ENCODE measurements at places on chromosomes 11 and 22. TPM values are rescaled to one million over a fixed set of nuclear protein-coding genes. Genes with fewer than 3 reads are reported as not detected.

DNA sequence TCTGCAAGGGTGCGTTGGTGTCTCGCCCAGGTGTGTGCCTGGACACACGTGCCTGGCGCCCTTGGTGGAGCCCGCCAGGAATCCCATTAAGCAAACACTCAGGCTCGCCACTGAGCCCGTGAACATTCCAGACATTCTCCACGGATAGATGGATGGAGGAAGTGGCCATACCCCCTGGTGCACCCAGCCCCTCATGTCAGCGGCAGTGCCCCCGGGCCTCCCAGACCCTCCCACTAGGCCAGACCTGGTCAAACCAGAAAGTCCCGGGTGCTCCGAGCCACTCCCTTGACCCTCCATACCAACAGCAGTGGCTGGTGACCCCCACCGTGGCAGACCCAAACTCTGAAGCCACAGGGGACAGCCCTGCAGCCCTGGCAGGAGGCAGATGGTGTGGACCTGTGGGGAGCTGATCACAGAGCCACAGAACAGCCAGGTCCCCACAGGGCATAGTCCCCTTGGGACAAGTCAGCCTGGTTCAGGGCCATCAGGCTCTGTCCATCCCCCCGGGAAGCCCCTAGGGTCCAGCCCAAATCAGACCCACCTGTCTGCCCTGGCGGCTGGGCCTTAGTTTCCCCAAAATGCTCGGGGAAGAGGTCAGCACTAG, 1.9 kb downstream of the EPS8L2 start:
- peaks cover 16% of the 10 kb centered on the region for H3K4me1 ChIP-seq
- no peak for DNase-seq
- peaks cover 1% of the 10 kb centered on the region for H3K36me3 ChIP-seq
- peaks cover 19% of the 10 kb centered on the region for H3K27me3 ChIP-seq

GRCh38 chr11:113163291-113164030, 150.9 kb upstream of the TTC12 start:
- H3K36me3 ChIP-seq, result no peaks in the 10 kb centered on the region
- no peak overlapping the region for H3K27ac ChIP-seq
- no peaks in the 10 kb centered on the region for H3K27me3 ChIP-seq

DNA sequence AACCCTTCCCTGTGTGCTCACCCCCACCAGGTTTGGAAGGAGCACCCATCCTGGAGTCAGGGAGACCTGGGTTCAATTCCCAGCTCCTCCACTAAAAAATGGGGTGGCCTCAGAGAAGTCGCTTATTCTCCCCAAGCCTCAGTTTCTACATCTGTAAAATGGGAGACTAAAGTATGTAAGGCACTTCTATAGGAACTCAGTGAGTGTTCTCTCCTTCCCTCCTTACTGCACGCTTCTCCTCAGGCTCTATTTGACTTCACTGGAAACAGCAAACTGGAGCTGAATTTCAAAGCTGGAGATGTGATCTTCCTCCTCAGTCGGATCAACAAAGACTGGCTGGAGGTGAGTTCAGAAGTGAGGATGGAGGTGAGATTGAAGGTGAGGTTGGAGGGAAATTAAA, 11.3 kb downstream of the NCF4 start:
- no peaks in the 10 kb centered on the region for H3K27me3 ChIP-seq
- H3K4me1 ChIP-seq, result peaks cover 19% of the 10 kb centered on the region
- DNase-seq, result no peak

GRCh38 chr11:116938471-116939070, 101.1 kb upstream of the APOA1 start:
- peaks cover 15% of the 10 kb centered on the region for H3K4me1 ChIP-seq
- H3K36me3 ChIP-seq, result peaks cover 43% of the 10 kb centered on the region
- DNase-seq, result no peak
- H3K27ac ChIP-seq, result no peak overlapping the region
- H3K27me3 ChIP-seq, result no peaks in the 10 kb centered on the region
- H3K4me3 ChIP-seq, result no peak overlapping the region

DNA sequence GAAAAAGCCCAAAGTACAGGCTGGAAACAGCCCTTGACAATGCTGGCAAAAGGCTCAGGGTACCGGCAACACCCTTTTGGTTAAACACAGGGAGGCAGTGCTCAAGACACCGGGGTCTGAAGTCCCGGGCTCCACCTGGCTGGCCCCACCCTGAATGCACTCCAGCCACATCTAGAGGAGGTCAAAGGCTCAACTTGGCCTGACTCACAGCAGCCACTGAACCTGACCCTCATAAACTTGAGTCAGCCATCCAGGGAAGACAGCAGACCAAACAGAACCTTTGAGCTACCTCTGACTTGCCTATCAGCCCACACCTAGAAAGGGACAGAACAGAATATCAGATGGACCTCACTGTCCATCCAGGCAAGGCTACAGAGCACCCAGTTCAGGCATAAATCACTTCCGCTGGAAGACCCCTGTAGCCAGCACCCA, 3.8 kb downstream of the CFL1 start:
- H3K27me3 ChIP-seq, result no peaks in the 10 kb centered on the region
- H3K4me1 ChIP-seq, result peaks cover 46% of the 10 kb centered on the region
- H3K36me3 ChIP-seq, result peaks cover 63% of the 10 kb centered on the region
- no peak for DNase-seq
- H3K27ac ChIP-seq, result no peak overlapping the region
- peak overlapping the region; percentile 24 for H3K4me3 ChIP-seq

- peaks cover 2% of the 10 kb centered on the region for H3K27me3 ChIP-seq
- no peak for DNase-seq
- no peaks in the 10 kb centered on the region for H3K4me1 ChIP-seq
- H3K4me3 ChIP-seq, result no peak overlapping the region
- no peak overlapping the region for H3K27ac ChIP-seq
- H3K36me3 ChIP-seq, result no peaks in the 10 kb centered on the region
These were observed 191.0 kb downstream of the NAV2 start for GRCh38 chr11:19903620-19904069.

DNA sequence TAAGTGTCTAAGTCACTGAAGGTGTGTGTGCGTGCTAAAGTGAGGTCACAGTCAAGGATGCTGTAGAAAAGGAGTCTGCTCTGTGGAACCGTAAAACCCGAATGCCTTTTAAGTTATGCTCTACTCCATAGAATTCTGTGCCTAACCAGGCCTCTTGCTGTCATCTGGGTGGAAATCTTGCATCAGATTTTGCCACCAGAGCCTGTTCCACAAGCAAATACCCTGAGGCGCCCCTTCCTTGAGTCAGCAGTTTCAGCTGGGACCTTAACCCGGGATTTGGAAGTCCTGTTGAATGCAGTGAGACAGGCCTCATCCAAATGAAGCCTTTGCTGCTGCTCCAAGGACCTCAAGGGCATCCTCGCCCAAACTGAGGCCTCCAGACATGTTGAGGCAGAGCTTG, 109.8 kb downstream of the WNT11 start:
- H3K4me1 ChIP-seq, result peaks cover 14% of the 10 kb centered on the region
- no peak overlapping the region for H3K27ac ChIP-seq
- DNase-seq, result no peak
- no peak overlapping the region for H3K4me3 ChIP-seq
- H3K27me3 ChIP-seq, result no peaks in the 10 kb centered on the region

DNA sequence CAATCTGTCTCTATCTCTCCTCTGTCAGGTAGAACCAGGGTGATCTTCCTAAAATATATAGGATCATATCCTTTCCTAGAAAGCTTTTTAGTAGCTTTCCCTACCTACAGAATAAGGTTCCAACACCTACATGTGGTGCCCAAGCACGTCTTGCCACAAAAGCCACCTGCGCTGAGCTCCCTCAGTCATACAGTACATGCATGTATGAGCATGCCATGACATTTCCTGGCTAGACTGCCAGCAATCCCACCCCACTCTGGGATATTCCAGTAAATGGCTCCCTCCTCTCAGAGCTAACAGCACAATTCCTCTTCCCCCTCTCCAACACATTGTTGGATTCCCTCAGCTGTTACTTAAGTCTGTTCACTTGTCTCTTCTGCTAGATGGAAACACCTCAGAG, 398.0 kb downstream of the TENM4 start:
- no peaks in the 10 kb centered on the region for H3K4me1 ChIP-seq
- no peaks in the 10 kb centered on the region for H3K36me3 ChIP-seq
- H3K27ac ChIP-seq, result no peak overlapping the region
- H3K27me3 ChIP-seq, result peaks cover 5% of the 10 kb centered on the region
- no peak overlapping the region for H3K4me3 ChIP-seq

DNA sequence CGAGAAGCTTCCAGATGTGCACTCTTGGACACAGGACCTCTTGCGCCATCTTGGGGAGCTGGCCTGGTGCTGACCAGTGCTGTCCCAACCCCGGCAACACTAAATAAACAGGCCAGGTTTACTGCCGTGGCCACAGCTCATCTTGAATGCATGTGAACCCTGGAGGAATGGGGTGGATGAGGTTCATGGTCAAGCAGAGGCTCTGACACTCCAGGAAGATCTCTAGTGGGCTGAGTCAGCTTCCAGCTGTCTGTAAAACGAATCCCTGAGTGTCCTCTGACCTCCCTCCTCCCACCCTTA, 51.8 kb downstream of the ALX4 start:
- H3K36me3 ChIP-seq, result peaks cover under 1% of the 10 kb centered on the region
- no peak overlapping the region for H3K27ac ChIP-seq
- no peak overlapping the region for H3K4me3 ChIP-seq
- H3K4me1 ChIP-seq, result peaks cover 5% of the 10 kb centered on the region
- H3K27me3 ChIP-seq, result no peaks in the 10 kb centered on the region

GSTT2 gene
- total RNA-seq, result not detected

GRCh38 chr11:20066013-20066782, 94.1 kb downstream of the DBX1 start:
- no peaks in the 10 kb centered on the region for H3K36me3 ChIP-seq
- no peak overlapping the region for H3K27ac ChIP-seq

DNA sequence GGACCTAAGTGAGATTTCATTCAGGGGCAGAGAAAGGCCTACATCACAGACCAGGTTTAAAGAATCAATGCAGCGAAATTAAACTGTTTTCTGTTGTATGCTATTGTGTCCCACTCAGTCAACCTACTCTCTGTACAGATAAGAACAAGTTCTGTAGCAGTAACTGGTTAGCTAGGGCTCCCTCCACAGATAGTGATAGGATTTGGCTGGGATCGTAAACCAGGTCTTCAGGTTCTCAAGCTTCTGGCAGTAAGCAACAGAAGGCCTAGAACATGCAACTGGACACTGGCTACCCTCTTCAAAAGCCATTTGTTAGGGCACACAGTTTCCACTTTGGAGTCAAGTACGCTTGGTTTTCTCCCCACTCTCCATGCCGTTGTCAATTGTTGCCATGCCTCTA, 69.2 kb downstream of the GDPD4 start:
- H3K27me3 ChIP-seq, result peaks cover 7% of the 10 kb centered on the region
- no peak for DNase-seq
- H3K4me1 ChIP-seq, result no peaks in the 10 kb centered on the region
- H3K27ac ChIP-seq, result no peak overlapping the region
- H3K36me3 ChIP-seq, result no peaks in the 10 kb centered on the region

P2RX6 gene
- total RNA-seq, result 0.67 TPM

DNA sequence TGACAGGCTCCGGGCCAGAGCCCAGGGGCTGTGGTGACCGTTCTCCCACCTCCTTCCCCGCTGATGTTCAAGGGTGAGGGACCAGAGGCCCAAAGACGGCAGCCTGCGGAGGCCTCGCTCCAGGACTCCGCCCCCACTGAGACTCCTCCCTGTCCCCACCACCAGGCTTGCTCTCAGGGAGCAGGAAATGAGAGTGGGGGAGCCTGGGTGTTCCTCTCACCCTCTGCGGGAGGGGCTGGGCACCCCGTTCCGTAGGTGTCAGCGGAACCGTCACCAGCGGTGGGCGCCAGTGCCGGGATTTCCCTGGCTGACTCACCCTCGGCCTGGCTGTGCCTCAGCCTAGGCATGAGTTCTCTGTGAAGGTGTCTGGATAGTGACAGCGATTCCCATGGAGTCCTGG, 15.7 kb downstream of the DAGLA start:
- peak; percentile 49 for DNase-seq
- H3K36me3 ChIP-seq, result no peaks in the 10 kb centered on the region
- H3K27ac ChIP-seq, result no peak overlapping the region
- H3K4me3 ChIP-seq, result no peak overlapping the region

- peaks cover 41% of the 10 kb centered on the region for H3K36me3 ChIP-seq
- H3K4me1 ChIP-seq, result peaks cover 9% of the 10 kb centered on the region
- no peaks in the 10 kb centered on the region for H3K27me3 ChIP-seq
- no peak for DNase-seq
These were observed 15.6 kb downstream of the ZBED4 start for GRCh38 chr22:49869086-49869830.

NXPE1 gene
- not detected for total RNA-seq
